ENCODE measurements at places on chromosomes 1 and 21. TPM values are rescaled to one million over a fixed set of nuclear protein-coding genes. Genes with fewer than 3 reads are reported as not detected.

GRCh38 chr1:17118706-17119075 is 560 bp downstream of the PADI2 start:
- H3K27me3 ChIP-seq, result peaks cover 46% of the 10 kb centered on the region
- peaks cover 86% of the 10 kb centered on the region for H3K4me1 ChIP-seq
- H3K4me3 ChIP-seq, result no peak overlapping the region
- DNase-seq, result no peak
- H3K27ac ChIP-seq, result no peak overlapping the region
- no peaks in the 10 kb centered on the region for H3K36me3 ChIP-seq

DNA sequence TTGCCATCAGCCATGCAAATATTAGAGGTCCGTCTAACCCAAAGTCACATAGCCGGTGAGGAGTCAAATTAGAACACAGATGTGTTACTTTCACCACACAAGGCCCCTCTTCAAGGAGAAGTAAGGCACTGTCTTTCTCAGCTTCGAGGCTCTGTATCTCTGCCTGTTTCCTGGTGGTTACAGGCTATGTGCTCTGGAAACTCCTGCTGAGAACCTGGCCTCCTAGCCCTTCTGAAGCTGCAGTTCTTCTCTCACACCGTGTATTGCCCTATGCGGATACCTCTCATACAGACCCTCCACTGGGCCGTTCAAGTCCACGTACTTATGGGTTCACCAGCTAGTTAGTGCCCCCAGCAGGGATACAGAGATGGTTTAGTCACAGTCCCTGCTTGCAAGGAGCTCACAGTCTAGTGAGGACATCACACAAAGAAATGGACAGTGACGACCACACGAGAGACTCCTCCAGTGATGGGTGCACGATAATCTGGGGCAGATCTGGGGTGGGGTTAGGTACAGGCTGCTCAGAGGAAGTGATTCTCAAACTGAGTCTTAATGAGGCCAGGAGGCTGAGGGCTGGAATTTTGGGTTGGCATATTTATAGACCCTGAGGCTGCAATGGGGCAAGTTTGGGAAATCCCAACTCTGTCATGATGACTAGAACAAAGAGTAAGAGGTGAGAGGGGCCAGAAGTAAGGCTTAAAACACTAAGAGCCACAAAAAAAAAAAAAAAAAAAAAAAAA is 22.8 kb upstream of the ELOA start:
- H3K36me3 ChIP-seq, result no peaks in the 10 kb centered on the region
- DNase-seq, result no peak
- H3K27me3 ChIP-seq, result no peaks in the 10 kb centered on the region
- H3K27ac ChIP-seq, result no peak overlapping the region
- no peak overlapping the region for H3K4me3 ChIP-seq
- no peaks in the 10 kb centered on the region for H3K4me1 ChIP-seq

GRCh38 chr1:163036671-163037070 is 32.5 kb upstream of the RGS4 start:
- H3K27me3 ChIP-seq, result no peaks in the 10 kb centered on the region
- no peak for DNase-seq
- no peak overlapping the region for H3K27ac ChIP-seq
- H3K36me3 ChIP-seq, result no peaks in the 10 kb centered on the region
- H3K4me1 ChIP-seq, result no peaks in the 10 kb centered on the region

Gene HHAT
- 3.4 TPM for total RNA-seq
